ENCODE measurements at places on chromosomes 7 and 10.

GRCh38 chr10:93081834-93082233, 8.1 kb downstream of the CYP26A1 start:
- DNase-seq = no peak

GRCh38 chr10:11164803-11165590, 147.3 kb downstream of the CELF2 start:
- peak; percentile 77 for DNase-seq

GRCh38 chr7:32142649-32143048, 72.4 kb upstream of the PDE1C start:
- no peak for DNase-seq

DNA sequence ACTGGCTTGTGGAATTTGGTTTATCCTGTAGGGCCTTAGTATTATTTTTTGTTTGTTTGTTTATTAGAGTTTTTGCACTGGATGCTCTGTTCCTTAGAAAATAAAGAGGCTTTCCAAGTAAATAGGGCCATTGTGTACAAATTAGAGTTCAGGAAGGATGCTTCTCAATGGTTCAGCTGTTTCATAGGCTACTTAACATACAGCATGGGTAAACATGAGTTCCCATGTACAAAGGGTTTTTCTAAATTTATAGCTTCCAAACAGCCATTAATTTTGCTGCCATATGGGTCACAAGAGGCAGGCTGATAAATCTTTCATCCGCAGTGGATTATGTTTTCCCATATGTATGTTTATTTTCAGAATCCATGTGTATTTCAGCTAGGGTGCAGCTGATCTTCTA, 121.6 kb upstream of the WDR11 start:
- DNase-seq = no peak
